Glomerular endothelial cell (primary cell): ENCODE measurements at places on chromosomes 3 and 15.

DNA sequence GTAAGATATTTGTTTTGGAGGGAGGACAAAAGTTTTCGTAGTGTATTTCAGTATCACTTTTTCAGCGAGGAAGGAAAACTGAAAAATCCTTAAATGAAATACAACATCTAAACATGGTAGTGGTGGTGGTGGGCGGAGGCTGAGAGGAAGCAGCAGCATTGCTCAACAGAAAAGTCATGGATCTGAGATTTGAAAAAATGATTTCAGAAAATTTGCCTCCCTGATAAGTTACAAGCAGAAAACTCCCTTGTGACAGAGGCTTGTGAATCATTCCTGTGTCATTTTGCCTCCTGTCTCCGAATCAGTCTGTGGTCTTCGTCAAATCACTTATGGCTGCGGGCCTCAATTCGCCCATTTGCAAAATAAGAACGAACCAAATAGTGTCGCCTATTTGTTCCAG, 965 bp upstream of the CRBN start:
- no peak for DNase-seq

DNA sequence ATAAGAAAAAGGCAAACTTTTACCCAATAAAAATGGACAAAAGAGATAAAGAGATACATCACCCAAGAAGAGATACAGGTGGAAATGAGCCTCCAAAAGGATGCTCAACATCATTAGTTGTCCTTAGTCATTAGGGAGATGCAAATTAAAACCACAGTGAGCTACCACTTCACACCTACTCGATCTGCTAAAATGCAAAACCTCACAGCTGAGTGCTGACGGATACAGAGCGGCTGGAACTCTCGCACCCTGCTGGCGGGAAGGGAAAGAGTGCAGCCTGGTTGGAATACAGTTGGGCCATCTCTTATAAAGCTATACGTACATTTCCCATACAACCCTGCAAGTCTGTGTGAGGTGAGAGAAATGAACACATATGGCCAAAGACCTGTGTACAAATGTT, 78.5 kb upstream of the PRR20G start:
- no peak for DNase-seq

DNA sequence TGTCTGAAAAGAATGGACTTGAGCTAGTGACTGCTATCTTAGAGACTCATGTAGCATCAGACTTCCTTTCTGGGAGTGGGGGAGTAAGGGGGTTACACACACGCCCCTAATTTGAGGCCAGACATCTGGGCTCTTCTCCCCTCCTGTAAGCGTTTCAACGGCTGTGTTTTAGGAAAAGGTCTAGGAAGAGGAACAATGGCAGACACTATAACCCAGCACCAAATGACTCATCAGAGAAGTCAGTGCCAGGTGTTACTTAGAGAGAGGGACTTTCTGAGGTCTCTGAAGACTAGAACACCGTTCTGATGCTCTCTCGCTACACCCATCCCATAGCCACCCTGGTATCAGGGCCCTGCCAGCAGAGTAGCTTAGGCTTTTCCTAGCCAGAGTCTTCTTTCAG, 65.5 kb downstream of the SSUH2 start:
- no peak for DNase-seq

GRCh38 chr3:21392526-21392925, 358.5 kb downstream of the ZNF385D start:
- DNase-seq, result no peak

DNA sequence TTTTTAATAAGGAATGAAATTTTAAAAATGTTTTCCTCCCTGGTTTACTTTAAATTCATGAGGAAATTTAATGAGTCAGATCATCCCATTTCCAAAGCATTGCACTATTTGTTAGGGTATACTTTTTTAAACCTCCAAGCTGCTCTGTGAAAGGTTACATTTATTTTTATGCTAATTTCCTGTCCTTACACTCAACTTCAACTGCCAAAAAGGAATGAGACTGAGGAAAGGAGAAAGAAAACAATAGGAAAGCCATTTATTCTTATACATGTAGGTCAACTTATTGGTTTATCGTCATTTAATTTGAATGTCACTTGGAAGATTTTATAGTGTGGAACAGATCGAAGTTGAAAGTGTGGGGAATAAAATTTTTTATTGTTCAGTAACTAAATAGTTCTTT, 104.1 kb downstream of the ALCAM start:
- DNase-seq, result no peak

GRCh38 chr3:184361532-184361931, at the start of the genes CLCN2 and POLR2H:
Gene CLCN2, minus strand, starts transcription at chr3:184361605. Its CDS starts 126 bp downstream, at chr3:184361479.
Gene POLR2H, plus strand, starts transcription at chr3:184361710. Its CDS starts 1,783 bp downstream, at chr3:184363493.
- DNase-seq, result no peak

GRCh38 chr3:114119776-114120175, 59.1 kb downstream of the DRD3 start:
- DNase-seq, result no peak

DNA sequence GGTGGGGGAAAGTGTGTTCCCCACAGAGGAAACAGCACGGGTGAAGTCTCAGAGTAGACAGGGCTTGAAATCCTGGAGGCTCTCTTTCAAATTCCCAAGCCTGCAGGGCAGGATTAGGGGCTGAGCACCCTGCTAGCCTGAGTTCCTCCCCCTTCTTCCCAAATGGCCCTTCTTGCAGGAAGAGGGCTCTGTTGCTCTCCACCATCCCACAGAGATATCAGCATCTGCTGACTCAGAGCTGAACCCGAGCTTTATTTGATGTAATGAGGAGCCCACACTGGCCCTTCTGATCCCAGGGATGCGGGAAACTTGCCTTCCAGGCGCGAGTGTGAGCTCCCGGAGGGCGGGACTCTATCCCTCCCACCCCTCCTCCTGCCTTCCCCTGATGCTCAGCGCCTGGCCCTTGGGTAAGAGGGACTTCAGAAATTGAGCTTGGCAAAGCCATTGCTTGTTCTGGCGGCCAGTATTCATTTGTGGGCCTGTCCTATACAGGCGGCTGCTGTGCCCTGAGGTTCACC, 1.4 kb upstream of the STRA6 start:
- DNase-seq, result no peak

DNA sequence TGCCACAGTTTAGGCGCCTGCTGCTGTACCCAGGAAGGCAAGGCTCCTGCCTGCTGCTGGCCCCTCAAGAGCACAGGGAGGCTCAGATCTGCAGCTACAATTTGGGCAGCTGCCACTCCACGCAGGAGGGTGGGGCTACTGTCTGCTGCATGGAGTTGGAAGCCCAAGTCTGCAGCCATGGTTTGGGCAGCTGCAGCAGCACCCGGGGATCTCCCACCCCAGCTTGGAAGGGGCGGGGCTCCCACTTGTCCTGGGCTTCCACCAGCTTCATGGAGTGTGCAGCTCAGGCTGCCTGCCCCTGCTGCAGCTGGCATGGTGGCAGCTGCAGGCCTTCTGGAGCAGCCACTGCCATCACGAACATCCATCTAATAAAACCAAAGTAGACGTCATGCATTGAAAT, 512.9 kb downstream of the PYDC2 start:
- DNase-seq, result no peak

GRCh38 chr15:67998599-67999133, 55.4 kb upstream of the PIAS1 start:
- DNase-seq, result no peak

DNA sequence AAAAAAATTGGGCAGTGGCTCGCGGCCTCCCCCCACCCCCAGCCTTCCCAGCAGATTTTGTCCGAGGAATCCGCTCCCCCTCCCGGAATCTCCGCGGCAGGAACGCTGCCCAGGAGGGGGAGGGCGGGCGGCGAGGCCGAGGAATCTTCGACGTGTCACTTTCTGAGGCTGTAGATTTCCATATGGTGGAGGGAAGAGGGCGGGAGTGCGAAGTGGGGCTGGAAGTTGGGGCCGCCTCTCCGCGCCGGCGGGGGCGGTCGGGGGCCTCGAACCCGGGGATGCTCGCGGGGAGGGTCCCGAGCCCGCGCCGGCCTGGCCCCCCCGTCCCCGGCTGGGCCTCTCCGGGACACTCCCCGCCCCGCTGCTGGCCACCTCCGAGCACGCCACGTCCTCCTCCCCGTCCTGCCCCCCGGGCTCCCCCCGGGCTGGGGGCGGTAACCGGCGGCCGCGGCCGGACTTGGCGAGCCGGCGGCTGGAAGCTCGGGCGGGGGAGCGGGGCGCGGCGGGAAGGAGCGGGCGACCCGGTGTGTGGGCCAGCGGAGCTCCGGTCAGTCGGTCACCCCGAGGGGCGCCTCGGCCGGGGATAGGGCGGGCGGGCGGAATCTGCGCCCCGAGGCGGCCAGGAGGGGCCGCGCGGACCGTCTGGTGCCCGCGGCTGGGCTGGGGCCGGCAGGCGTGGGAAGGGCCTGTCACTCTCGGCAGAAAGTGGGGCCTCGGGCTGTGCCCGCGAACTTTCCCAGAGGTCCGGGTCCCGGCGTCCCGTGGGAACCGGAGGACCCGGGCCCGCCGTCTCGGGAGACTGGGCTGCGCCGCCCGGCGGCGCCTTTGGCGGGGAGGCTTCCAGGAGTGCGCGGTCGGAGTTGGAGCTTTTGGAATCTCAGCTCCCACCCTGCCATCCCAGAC, 951 bp downstream of the FNDC3B start:
- no peak for DNase-seq

- DNase-seq, result no peak
These were observed 124.3 kb upstream of the LSAMP start for GRCh38 chr3:116569611-116570010.
